D721Med (cell line): ENCODE measurements at places on chromosomes 13 and 19.

- no peak for DNase-seq
Measured at GRCh38 chr13:40922437-40923040, 96.6 kb downstream of the ELF1 start.

- DNase-seq, result peak; percentile 23
Measured at GRCh38 chr13:45748941-45749759, 47.0 kb downstream of the CBY2 start.

DNA sequence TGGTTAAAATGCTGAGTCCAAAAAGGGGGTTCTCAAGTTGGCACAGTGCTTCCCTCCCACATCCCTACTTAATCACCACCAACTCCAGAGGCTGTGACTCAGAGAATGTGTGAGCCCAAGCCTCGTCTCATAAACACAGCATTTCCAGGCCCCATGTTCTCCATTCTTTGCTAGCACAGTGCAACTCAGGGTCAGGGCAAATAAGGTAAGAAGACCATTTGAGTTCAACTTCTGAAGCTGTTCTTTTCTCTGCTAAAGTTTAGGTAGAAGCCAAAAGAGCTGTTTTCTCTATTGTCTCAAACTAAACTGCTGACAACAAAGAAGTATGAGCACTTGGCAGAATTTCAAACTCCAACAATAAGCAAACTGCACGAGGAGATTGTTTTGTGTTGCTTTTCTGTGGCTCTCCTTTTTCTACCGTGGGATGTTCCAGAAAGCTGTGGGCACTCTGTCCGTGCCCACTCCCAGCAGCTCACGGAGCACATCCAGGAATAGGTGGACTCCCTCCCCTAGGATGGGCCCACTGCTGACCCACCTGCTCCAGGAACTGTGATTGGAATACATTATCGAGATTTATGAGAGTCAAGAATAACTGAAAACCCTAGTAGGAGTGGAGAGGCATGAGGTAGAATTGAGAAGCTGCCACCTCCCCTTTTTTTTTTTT lies 494.3 kb downstream of the COG6 start:
- DNase-seq, result no peak

GRCh38 chr19:4266253-4267000 lies 12.6 kb upstream of the SHD start:
- DNase-seq, result peak; percentile 3

GRCh38 chr13:30900952-30901749 lies 4.9 kb upstream of the MEDAG start:
- no peak for DNase-seq

DNA sequence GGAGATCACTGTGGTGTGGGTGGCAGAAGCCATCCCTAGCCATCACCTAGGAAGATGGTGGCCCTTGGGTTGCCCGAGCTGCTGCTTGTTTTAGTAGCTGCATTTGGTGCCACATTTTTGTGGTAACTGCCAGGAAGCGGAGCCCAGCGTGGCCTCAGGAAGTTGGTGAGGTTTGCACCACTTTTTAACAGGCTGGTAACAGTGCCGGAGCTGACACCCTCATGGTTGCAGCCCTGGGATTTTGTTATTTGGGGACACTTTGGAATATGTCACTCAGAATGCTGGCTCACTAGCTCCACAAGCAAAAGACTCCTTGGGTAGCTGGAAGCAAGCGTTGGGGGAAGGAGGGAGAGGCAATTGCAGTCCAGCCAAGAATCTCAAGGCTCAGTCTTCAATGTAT lies 22.1 kb downstream of the ACTN4 start:
- no peak for DNase-seq

- DNase-seq, result no peak
Measured at GRCh38 chr19:34539396-34539795, 57.8 kb downstream of the WTIP start.

DNA sequence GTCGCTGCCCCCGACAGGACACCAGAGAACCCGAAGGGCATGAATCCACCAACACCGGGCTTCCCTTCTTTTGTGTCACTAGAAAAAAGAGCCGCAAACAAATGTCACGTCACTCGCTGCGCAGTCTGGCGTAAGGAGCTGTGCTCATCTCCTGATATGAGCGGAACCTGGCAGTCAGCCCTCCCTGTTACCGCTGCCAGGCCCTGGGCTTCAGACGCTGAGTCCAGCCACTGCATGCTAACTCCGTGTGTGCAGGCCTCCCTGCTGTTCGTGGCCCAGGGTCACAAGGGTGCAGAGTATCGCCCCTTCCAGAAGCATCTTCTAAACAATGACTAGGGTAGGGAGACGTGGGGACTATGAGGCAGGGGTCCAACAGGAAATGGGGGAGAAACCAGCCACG lies 71.3 kb downstream of the SLC7A1 start:
- DNase-seq, result no peak

DNA sequence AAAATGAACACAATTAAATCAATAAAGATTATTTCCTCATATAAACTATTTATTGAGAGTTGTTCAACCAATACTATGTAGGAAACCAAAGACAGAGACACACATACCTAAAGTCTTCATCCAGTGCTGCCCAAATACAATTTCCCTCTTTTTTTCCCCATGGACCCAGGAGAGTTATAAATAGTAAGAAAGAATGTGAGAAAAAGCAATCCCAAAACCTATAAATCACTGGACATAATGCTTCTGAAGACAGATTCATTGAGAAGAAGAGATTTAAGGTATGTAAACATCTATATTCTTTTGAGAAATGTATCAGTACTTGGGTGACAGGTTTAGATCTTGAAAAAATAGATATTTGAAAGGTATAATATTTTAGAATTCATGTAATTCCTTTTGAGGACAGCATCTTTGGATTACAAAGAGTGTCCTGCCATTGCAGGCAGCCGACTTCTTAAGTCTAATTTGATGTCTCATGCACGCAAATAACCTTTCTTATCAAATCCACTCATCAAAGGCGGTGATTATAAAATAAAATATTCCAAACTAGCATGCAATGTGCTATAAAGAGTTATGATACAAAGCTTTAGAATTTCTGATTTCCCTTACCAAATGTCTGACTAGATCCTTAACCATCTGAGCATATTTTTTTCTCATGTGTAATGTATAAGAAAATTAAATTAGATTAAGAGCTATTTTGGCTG lies 739.4 kb downstream of the LIG4 start:
- DNase-seq, result no peak

DNA sequence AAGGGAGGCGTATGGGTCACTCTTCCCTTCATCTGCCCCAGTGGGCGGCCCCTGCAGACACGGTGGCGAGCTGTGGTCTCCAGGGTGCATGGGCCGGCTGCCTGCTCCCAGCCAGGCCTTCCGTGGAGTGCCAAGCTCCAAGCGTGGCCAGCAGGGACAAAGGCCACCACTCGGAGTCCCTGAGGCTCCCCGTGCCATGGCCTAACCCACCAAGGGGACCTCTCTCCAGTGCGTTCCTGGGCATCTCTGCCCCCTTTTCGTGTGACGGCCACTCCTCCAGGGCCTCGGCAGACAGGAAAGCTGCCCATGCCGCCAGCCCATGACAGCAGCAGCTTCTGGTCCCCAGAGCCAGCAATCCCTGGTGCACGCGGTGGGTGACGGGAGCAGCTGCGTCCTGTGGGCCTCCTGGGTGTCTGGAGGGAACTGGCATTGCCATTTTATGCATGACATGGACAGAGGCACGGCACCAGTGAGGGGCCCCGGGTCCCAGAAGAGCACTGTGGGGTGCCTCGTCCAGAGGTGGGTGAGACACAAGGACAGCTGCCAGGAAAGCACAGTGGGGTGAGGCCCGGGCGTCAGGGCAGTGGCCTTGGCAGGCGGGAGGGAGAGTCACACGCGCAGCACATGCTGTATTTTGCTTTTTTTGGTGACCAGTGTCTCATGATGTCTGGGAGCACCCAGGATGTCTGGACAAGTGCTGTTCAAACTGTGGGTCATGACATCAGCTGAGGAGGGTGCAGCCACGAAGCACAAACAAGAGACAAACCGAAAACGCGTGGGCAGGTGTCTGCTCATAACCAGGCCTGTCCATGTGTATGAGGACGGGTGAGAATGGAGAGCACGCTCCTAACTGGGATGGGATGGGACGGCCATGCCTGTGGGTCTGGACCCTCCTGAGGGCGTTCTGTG lies 32.3 kb downstream of the CEBPG start:
- DNase-seq, result no peak

DNA sequence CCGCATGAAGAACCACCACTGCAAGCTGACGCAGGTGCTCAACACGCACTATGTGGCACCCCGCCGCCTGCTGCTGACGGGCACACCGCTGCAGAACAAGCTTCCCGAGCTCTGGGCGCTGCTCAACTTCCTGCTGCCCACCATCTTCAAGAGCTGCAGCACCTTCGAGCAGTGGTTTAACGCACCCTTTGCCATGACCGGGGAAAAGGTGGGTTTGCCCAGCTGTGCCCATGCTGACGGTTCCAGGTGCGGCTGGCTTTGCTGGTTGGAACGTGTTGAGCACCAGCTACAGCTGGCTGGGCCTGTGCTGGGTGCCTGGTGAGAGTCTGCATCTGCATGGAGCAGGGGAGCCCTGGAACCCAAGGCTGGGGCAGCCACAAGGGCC lies 60.9 kb downstream of the SMARCA4 start:
- no peak for DNase-seq

DNA sequence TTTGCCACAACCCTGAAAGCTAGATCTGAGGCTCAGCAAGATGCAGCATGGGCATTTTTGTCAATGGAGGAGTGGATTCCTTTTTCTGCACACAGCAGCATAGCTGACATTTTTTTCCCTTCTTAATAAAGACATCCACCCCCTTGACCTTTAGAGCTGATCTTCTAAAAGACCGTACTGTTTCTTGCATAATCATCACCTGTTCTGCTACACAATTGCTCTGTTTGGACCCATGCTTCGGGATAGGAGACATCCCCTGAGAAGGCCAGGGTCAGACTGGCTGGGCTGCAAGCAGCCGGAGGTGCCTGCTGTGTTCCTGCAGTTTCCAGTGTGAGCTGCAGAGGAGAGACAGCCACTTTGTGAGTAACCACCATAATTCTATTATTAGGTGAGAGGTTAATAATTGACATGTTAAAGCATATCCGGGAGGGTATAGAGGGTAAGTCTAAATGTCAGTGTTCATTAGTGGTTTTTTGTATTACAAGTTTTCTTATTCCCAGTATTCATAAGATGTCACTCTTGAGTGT lies 108.5 kb upstream of the C1QTNF9B start:
- no peak for DNase-seq

DNA sequence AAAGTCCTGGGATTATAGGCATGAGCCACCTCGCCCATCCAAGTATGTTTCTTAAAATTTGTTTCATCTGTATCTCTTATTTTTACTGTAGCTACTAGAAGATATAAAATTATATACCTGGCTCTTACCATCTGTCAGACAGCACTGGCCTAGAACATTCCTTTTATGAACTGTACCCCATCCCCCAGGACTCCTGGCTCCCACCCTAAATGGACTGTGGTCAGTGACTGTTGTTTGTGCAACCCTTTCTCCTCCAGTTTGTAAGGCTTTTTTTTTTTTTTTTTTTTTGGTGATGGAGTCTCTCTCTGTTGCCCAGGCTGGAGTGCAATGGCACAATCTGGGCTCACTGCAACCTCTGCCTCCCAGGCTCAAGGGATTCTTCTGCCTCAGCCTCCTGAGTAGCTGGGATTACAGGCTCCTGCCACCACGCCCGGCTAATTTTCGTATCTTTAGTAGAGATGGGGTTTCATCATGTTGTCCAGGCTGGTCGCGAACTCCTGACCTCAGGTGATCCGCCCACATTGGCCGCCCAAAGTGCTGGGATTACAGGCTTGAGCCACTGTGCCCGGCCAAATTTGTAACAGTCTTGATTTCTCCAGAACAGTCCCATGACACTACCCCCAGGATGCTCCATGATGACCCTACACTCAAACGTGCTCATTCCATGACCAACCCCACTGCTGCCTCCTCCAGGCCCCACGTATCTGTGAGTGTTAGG lies 2.5 kb downstream of the NDUFA3 start:
- DNase-seq, result no peak

DNA sequence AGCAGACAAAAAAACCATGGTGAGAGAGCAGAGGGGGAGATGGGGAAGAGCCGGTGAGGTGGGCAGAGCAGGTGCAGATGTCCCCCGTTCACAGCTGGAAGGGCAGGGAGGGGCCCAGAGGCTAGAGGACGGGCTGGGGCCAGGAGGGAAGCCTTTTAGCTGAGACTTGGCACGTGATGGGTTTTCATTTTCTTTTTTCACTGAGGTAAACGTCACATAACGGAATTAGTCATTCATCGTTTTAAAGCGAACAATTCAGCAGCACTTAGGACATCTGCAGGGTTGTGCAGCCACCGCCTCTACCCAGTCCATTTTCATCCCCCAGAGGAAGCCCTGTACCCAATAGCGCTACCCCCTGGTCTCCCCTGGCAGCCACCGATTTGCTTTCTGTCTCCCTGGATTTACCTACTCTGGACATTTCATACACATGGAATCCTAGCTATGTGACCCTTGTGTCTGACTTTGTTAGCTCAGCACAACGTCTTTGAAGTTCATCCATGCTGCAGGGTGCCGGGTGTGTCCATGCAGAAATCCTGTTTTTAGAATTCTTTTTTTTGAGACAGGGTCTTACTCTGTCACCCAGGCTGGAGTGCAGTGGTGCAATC lies 16.0 kb upstream of the EMC10 start:
- DNase-seq, result no peak

- DNase-seq, result no peak
Measured at GRCh38 chr13:97723655-97724054, 229.8 kb upstream of the IPO5 start.

DNA sequence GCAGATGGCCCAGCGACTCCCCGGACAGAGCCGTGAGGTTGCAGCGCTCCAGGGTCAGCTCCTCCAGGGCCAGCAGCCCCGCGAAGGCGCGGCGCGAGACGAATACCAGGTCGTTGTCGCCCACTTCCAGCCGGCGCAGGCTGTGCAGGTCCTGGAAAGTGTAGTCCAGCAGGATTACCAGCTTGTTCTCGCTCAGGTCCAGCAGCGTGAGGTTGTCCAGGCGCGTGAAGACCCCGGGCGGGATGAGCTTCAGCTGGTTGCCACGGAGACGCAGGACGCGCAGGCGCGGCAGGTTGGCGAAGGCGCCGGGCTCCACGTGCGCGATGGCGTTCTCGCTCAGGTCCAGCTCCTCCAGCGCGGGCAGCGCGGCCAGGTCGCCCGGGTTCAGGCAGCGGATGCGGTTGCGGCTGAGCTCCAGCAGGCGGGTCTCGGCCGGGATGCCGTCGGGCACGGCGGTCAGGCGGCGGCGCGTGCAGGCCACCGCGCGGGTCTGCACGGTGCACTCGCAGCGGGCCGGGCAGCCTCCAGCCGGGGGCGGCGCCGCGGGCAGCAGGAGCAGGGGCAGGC lies 9.3 kb upstream of the PEAK3 start:
- no peak for DNase-seq

GRCh38 chr13:99172951-99173350 lies 27.7 kb upstream of the UBAC2 start:
- no peak for DNase-seq

DNA sequence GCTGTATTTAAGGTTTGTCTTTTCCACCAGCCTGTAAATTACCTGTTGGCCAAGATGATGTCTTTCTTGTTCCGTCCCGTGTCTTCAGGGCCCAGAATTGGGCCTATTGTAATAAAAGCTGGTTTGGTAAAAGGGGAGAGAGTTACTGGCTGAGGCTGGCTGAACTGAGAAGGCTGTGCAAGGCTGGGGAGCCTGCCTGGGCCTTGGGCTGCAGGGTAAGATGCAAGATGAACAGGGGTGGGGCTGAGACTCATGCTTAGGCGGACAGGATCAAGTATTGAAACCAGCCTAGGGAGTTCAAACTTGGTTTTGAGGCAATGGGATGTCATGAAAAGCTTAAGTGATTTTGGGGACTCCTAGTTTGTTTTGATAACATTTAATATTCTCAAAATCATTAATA lies 142.3 kb downstream of the PCCA start:
- DNase-seq, result no peak

- DNase-seq, result no peak
Measured at GRCh38 chr19:14786421-14786851, 8.1 kb upstream of the ADGRE2 start.

- DNase-seq, result no peak
Measured at GRCh38 chr19:560121-560520, 12.3 kb upstream of the BSG start.
